Activated naive CD4-positive, alpha-beta T cell treated with anti-CD3 and anti-CD28 coated beads for 36 hours (primary cell): ENCODE measurements at places on chromosomes 12 and 14. TPM values are rescaled to one million over a fixed set of nuclear protein-coding genes. Genes with fewer than 3 reads are reported as not detected.

GRCh38 chr12:29158115-29158763 lies 9.2 kb downstream of the FAR2 start:
- H3K27ac ChIP-seq = no peak overlapping the region
- peaks cover 19% of the 10 kb centered on the region for H3K4me1 ChIP-seq
- H3K27me3 ChIP-seq = no peaks in the 10 kb centered on the region
- H3K36me3 ChIP-seq = peaks cover 4% of the 10 kb centered on the region
- DNase-seq = no peak

DNA sequence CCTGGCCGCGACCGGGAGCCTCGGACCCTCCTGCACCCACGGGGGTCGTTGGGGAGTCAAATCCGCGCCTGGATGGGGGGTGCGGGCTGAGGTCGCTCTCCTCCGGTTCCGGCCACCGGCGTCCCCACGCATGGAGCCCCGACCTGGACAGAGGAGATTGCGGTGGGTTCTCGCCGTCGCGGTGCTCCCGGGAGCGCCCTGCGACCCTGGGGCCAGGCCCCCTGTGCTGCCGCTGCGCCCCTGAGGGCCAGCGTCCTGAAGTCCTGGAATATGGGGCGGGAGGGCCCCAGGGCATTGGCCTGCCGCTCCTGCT lies 345 bp downstream of the ASPG start:
- H3K27me3 ChIP-seq = peaks cover 10% of the 10 kb centered on the region
- no peak overlapping the region for H3K4me3 ChIP-seq
- H3K27ac ChIP-seq = no peak overlapping the region
- H3K4me1 ChIP-seq = peaks cover 1% of the 10 kb centered on the region
- no peaks in the 10 kb centered on the region for H3K36me3 ChIP-seq

GRCh38 chr12:25957793-25958427 lies 572 bp upstream of the RASSF8 start:
- peaks cover 11% of the 10 kb centered on the region for H3K4me1 ChIP-seq
- no peaks in the 10 kb centered on the region for H3K36me3 ChIP-seq
- no peak overlapping the region for H3K27ac ChIP-seq
- peak overlapping the region; percentile 64 for H3K4me3 ChIP-seq
- peak; percentile 35 for DNase-seq

- no peaks in the 10 kb centered on the region for H3K4me1 ChIP-seq
- no peak overlapping the region for H3K27ac ChIP-seq
- H3K4me3 ChIP-seq = no peak overlapping the region
- H3K27me3 ChIP-seq = no peaks in the 10 kb centered on the region
- H3K36me3 ChIP-seq = no peaks in the 10 kb centered on the region
These were observed 148.0 kb upstream of the NUDT4 start for GRCh38 chr12:93229494-93230325.

DNA sequence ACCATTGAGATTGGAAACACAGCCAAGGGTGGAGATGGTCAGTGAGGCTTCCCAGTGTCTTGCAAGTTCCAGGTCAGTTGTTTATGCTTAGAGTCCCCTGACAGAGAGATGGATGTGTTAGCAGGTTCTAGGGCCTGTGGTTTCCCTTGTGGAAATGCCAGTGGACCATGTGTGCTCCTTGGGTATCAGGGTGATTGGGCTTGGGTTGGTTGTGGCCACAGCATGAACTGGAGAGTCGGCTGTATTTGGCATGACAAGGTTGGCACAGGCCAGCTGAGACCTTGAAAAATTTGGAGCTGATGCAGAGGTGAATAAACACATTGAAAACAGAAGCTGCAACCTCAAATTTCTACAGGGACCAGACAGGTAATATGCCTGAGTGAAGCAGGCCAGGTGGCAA lies 668.0 kb downstream of the DIO2 start:
- no peak overlapping the region for H3K27ac ChIP-seq
- no peak for DNase-seq
- no peak overlapping the region for H3K4me3 ChIP-seq
- H3K4me1 ChIP-seq = no peaks in the 10 kb centered on the region
- H3K27me3 ChIP-seq = no peaks in the 10 kb centered on the region

GRCh38 chr14:104072586-104072985 lies 12.9 kb upstream of the ASPG start:
- H3K27me3 ChIP-seq = peaks cover 7% of the 10 kb centered on the region
- no peak overlapping the region for H3K27ac ChIP-seq
- H3K36me3 ChIP-seq = no peaks in the 10 kb centered on the region
- DNase-seq = no peak
- H3K4me3 ChIP-seq = no peak overlapping the region
- peaks cover 3% of the 10 kb centered on the region for H3K4me1 ChIP-seq

GRCh38 chr12:49636574-49636973 lies 13.2 kb downstream of the PRPF40B start:
- H3K27ac ChIP-seq = no peak overlapping the region
- peaks cover 14% of the 10 kb centered on the region for H3K4me1 ChIP-seq
- no peak for DNase-seq
- H3K4me3 ChIP-seq = no peak overlapping the region

DNA sequence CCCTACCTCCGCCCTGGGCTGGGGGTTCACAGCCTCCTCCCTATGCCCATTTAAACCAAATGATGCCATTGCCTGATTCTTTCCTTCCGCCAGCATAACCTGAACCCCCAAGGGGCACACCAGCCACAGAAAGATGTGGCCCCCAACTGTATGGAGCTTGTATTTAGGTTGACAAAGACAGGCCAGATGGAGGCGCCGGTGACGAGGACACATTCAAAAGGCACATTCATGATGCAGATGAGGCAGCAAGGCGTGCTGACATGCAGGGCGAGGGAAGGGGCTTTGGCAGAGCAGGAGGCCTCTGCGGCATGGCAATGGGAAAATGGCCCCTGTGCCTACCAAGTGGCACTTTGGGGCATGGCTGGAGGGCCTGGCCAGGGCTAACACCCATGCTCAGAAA lies 112.2 kb downstream of the RFLNA start:
- DNase-seq = no peak
- H3K36me3 ChIP-seq = peaks cover 6% of the 10 kb centered on the region
- no peaks in the 10 kb centered on the region for H3K27me3 ChIP-seq

DNA sequence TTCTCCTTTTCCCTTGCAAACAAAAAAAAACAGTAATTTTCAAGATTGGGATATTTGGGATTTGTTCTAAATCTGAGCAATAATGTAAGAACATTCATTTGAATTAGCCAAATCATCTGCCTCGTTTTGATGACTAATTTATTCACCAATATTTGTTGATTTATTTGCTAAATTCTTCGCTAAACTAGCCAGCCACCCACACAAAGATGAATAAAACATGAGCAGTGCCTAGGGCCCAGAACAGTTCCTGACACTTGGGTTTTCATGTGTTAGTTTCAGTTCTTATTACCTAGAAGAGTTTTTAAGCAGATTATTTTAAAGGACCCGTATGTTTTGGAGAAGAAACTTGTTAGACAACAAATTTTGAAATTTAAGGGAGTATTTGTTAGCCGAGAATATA lies 1.4 kb downstream of the ETNK1 start:
- peaks cover 5% of the 10 kb centered on the region for H3K36me3 ChIP-seq
- H3K4me3 ChIP-seq = peak overlapping the region; percentile 93
- H3K27me3 ChIP-seq = no peaks in the 10 kb centered on the region
- H3K27ac ChIP-seq = peak overlapping the region; percentile 90

DNA sequence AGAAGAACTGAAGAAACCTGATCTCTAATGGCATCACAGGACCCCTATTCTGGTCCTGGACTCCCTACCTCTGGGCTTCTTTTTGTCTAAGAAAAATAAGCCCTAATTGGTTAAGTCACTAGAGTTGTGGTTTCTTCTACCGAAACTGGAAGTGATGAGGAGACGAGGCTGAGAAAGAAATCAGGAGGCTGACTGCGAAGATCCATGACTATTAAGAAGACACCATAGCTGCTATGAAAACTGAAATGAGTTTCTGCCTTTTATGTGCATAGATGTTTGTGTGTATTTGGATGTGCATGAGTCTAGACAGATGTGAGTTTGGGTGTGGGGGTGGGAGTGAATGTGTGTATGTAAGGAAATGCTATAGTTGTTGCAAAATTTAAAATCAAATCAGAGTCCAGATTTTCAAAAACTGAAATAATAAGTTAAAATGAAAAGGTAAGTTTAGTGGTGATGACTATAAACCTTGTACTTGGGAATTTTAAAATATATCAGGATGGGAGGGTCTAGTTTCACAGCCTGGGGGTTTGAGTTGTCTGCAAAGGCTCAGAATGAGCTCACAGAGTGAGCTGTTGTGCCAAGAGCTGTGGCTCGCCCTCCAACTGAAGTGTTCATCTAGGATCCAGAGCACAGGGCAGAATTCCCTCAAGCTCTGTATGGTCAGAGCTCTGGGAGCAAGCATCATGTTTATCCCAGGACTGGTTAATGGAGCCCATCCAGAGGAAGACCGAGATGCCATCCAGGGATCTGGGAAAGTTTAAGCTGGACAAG lies 94.9 kb downstream of the VCPKMT start:
- peak; percentile 50 for DNase-seq
- H3K27me3 ChIP-seq = no peaks in the 10 kb centered on the region
- H3K4me1 ChIP-seq = peaks cover 36% of the 10 kb centered on the region
- peaks cover 25% of the 10 kb centered on the region for H3K36me3 ChIP-seq

- H3K27ac ChIP-seq = no peak overlapping the region
- H3K4me3 ChIP-seq = no peak overlapping the region
- no peaks in the 10 kb centered on the region for H3K36me3 ChIP-seq
- DNase-seq = no peak
- H3K4me1 ChIP-seq = peaks cover 6% of the 10 kb centered on the region
These were observed 23.6 kb upstream of the BLTP3B start for GRCh38 chr12:100166232-100166631.

GRCh38 chr14:51657762-51658161 lies 6.1 kb downstream of the FRMD6 start:
- peaks cover 13% of the 10 kb centered on the region for H3K27me3 ChIP-seq
- H3K36me3 ChIP-seq = no peaks in the 10 kb centered on the region
- H3K27ac ChIP-seq = no peak overlapping the region
- H3K4me1 ChIP-seq = peaks cover 15% of the 10 kb centered on the region
- peak; percentile 36 for DNase-seq

DNA sequence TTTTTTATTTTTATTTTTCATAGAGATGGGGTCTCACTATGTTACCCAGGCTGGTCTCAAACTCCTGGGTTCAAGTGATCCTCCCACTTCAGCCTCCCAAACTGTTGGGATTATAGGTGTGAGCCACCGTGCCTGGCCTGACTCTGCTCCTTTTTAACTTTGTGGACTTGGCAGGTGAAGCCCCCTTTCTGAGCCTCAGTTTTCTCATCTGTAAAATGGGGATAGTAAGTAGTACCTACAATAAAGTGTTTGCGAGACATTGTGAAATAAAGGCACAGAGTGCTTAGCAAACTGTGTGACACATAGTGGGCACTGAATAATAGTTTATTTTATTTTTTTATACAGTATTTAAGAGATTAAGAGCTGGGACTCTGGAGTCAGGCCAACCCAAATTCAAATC lies 21.1 kb upstream of the MED13L start:
- H3K36me3 ChIP-seq = no peaks in the 10 kb centered on the region
- H3K27ac ChIP-seq = no peak overlapping the region

HHIPL1 gene
- 0.15 TPM for total RNA-seq

NFE2 gene
- not detected for total RNA-seq

GPR162 gene
- total RNA-seq = 0.24 TPM

CHGA gene
- not detected for total RNA-seq

MVK gene
- total RNA-seq = 19.8 TPM

CCDC77 gene
- total RNA-seq = 13.2 TPM

PPP4R4 gene
- total RNA-seq = 13.9 TPM

RTN1 gene
- not detected for total RNA-seq

EFS gene
- total RNA-seq = not detected

TNFRSF1A gene
- 38.1 TPM for total RNA-seq

AKAP3 gene
- total RNA-seq = 2.1 TPM
